ENCODE measurements at places on chromosomes 6 and 20.

- DNase-seq, result no peak
Observed at GRCh38 chr6:12414096-12414675, 124.0 kb downstream of the EDN1 start.

DNA sequence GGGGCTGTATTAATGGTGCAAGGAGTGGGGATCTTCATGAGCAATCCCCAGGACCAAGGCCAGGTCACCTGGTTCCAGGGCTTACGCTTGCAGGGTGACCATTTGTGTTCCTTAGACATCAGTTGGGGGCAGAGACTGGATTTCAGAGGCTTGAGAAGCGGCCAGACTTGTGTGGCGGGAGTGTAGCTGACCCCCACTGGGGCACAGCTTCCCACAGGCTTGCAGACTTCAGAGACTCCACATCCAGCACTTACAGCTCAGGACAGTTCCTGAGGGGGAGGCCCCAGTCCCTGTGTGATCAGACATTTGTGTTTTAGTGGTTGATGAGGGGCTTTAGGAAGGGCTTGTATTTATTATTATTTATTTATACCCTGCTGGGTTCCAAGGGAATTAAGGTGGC, 15.3 kb downstream of the TJAP1 start:
- DNase-seq, result no peak

- no peak for DNase-seq
Observed at GRCh38 chr6:149335924-149336608, 18.6 kb downstream of the TAB2 start.

DNA sequence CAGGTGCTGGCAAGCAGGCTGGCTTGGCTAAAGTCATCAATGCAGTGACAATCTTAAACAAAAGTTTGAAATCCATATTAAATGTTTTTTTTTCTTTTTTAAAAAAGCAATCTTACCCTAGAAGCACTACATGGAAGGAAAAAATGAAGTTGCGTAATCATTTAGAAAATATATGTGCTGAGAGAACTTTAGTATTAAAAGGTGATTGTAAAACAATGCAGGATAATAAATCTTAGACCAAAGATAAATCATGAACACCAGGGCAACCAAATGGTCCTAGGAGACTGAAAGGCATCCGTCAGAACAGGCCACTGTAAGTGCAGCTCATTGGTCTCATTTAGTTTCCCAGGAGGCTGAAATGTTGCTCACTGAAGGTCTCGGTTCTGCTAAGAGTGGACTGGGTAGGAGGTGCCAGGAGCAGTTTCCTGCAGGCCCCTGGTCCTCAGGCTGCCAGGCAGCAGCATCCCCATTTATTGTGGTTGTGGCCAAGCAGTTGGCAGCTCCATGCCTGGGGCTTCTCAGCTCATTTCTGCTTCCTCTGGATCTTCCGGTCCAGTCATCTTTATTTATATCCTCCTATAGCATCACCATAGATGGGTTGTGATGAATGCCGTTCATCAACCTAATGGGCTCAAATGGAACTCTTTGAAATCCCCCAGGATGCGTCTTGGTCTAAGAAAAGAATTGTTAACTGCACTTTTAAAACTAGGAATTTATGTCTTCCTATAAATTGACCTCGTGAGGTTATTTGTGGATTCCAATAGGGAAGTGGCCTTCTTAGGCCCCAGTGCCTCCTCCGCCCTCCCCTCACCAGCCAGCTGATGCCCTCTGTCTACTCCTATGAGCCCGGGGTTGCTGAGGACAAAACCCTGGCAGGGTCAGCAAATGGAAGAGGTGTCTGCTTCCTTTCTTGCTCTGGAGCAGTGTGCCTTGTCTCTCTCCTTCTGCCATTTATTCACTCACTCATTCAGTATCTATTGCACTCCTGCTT, 269.0 kb downstream of the UST start:
- DNase-seq, result no peak

- peak; percentile 40 for DNase-seq
Observed at GRCh38 chr6:67433124-67433523, 1202.0 kb upstream of the ADGRB3 start.

- DNase-seq, result no peak
Observed at GRCh38 chr6:3444276-3445088, 12.4 kb downstream of the SLC22A23 start.

DNA sequence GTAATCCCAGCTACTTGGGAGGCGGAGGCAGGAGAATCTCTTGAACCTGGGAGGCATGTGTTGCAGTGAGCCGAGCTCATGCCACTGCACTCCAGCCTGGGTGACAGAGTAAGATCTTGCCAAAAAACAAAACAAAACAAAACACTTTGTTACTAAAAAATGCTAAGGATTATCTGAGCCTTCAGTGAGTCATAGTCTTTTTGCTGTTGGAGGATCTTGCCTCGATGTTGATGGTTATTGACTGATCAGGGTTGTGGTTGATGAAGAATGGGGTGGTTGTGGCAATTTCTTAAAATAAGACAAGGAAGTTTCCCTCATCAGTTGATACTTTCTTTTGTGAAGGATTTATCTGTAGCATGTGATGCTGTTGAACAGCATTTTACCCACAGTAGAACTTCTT, 196.8 kb upstream of the HDDC2 start:
- no peak for DNase-seq

- DNase-seq, result peak; percentile 67
Observed at GRCh38 chr6:99905209-99906106, 88.6 kb downstream of the MCHR2 start.

GRCh38 chr6:114862819-114863218, 520.0 kb upstream of the HS3ST5 start:
- DNase-seq, result no peak

GRCh38 chr20:47205577-47206123, 150.8 kb downstream of the ZMYND8 start:
- DNase-seq, result peak; percentile 85

DNA sequence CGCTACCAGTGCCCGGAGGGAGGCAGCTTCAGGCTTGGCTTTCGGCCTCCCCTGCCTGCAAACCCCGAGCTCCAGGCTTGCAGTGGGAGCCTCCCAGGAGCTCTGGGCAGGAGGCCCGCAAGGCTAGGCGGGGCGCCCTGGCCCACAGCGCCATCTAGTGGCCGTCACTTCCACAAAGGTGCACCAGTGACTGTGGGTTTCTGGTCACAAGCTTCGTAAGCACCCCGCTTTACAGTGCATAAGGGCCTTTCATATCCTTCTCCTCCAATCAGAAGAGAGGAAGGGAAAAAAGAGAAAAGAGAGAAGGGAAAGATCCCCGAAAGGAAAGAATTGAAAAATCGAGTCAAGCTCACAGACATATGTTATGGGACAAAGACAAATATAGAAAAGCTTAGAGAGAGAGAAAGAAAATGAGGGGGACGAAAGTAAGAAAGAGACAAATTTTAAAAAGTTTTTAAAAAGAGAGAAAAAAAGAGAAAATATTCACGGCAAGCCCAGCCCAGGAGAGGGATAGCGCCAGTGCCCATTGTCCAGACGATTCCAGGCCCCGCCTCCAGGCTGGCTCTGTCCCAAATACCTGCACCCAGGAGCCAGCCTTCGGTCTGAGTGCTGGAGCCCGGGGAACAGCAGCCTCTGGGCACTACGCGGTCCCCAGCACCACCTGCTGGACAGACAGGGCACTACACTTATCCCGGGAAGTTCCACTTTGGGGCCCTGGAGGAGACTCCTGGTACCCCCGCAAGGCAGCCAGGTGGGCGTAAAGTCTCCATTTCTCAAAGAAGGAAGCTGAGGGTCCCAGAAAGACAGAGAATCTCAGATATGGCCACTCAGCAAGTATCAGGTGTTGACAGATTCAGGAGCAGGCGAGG, 207.1 kb downstream of the PREX1 start:
- DNase-seq, result peak; percentile 98

DNA sequence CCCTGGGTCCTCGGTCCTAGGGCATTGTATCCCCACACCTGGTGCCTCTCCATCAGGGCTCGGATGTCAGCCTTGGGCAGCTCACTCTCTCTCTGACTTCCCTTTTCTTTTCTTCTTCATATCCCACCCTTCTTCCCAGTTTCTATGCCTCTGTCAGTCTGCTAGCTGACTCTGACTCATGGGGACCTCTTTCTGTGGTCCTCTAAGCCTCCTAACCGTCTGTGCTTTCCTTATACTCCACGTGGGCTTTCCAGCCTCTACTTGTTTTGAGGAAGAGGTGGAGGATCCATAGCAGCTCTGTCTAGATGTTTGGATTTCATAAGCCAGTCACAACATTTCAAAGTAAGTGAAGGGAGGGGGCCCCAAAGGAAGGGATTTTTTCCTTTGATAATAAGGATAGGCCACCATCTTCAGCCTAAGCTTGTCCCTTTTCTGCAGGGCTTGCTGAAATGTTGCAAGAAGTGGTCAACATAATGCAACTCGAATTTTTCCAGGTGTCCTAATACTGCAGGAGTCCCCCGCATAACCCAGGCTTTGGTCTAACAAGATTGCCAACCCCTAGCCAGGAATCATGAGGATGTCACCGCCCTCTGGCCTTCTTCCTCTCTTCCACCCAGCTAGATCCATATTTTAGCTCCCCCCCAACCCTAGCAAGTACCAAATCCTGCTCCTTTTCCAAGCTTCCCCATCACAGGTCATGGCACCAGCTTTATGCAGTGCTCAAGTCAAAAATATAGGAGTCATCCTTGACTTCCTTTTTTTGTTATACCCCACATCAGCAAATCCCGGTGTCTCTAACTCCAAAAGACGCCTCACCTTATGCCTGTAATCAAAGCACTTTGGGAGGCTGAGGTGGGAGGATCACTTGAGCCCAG, 8.7 kb upstream of the PLTP start:
- no peak for DNase-seq

DNA sequence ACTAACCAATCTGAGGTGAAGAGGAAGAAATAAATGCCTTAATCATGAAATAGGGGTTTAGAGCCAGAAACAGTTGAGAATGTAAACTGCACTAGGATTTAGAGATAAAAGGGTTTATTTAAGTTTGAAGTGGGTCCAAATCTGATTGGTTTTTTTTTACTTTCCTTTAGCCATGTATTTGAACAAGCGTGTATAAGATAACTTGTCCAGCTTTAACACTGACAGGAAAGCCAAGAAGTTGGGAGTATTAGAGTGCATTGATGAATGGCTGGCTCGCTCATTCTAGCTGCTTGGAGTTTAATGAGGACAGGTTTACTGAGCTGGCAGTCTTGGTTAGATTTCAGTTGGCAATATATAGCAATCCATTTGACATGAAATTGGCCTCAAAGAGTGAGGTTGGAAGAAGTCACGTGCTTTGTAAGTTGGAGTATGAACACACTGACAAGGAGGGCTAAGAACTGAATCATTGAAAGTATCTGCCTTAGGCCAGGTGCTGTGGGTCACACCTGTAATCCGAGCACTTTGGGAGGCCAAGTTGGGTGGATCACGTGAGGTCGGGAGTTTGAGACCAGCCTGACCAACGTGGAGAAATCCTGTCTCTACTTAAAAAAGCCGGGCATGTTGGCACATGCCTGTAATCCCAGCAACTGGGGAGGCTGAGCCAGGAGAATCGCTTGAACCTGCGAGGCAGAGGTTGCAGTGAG, 13.7 kb downstream of the SRSF3 start:
- DNase-seq, result no peak

GRCh38 chr6:111161650-111162049, 74.3 kb downstream of the SLC16A10 start:
- DNase-seq, result no peak

DNA sequence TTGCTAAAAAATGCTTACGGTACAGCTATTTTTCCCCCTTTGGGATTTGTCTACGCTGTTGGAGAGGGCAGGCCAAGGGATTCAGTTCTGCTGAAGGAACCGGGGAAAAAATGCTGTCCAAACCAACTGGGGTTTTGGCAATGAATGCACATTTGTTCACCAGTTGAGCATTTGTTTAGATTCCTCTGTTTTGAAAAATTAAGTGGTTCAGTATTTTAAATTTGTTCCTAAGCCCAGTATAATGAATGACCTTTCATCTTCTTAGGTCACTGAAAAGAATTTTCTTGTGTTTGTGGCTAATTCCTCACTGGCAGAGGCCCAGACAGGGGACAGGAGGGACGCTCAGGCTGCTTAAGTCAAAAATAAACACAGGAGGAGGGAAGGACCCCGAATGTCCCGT, 10.8 kb upstream of the EYA2 start:
- no peak for DNase-seq

GRCh38 chr6:90062667-90063066, 168.4 kb downstream of the GJA10 start:
- no peak for DNase-seq

DNA sequence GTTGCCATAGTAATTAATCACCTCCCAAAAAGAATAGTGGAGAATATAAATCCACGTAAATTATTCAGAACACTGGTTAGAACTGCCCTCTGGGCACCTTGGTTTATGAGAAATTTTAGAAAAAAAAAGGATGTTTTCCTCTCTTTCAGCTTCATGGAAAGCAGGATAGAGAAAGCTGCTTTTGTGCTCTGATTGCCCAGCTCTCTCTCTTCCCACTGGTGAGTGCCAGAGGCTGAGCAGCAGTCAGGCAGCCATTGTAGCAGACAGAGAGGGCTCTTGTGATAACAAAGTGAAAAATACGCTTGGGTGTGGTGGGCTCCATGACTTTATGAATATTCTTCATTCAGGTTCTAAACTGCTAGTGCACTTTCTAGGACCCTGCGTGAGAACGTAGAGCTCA, 26.4 kb downstream of the SLC35F1 start:
- DNase-seq, result peak; percentile 24

GRCh38 chr20:47765691-47766594, 19.3 kb downstream of the SULF2 start:
- DNase-seq, result peak; percentile 60

DNA sequence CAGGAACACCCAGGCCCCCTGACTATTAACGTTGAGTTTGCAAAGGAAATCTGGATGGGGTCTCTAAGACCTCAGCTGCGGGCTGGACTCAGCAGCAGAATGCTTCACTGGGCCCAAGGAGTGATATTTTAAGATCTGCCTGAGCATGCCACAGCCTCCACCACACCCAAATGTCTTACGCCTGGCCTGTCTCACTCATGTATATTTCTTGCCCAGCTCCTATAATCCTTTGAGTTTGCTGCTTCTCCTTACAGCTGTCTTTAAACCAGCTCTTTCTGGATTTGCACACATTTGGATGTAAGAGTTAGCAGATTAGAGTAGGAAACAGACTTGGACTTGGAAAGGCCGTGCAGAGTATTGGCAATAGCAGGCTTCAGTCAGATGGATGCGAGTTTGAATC, 16.4 kb downstream of the CASS4 start:
- no peak for DNase-seq

GRCh38 chr6:107390685-107391435, 68.5 kb downstream of the PDSS2 start:
- DNase-seq, result no peak

- no peak for DNase-seq
Observed at GRCh38 chr6:8195040-8195713, 92.8 kb upstream of the EEF1E1 start.

- no peak for DNase-seq
Observed at GRCh38 chr6:104885518-104886043, 25.9 kb upstream of the HACE1 start.
